Uterus (tissue), 4 donors: ENCODE measurements at places on chromosomes 3 and 15. TPM values are rescaled to one million over a fixed set of nuclear protein-coding genes. Genes with fewer than 3 reads are reported as not detected.

LRRC31 gene
- not detected for total RNA-seq

DNA sequence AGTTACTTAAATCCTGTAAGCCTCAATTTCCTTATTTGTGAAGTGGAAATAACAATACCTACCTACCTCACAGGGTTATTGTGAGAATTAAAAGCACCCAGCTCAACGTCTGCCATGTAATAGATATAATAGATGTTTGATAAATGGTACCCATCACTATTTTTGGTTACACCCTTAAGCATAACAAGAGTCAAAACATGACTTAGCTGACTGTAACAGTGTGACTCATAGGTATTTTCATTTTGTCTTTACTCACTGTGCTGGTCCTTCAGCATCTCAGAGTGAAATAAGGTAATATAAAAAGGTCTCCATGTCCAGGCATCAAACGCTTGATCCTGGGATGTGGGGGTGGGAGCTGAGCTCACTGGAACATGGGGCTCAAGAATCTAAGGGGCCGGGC, 3.1 kb downstream of the CPLX3 start:
- no peak for DNase-seq

ADAMTS17 gene
- total RNA-seq: 17.1 TPM

CHRNB4 gene
- not detected for total RNA-seq

DNA sequence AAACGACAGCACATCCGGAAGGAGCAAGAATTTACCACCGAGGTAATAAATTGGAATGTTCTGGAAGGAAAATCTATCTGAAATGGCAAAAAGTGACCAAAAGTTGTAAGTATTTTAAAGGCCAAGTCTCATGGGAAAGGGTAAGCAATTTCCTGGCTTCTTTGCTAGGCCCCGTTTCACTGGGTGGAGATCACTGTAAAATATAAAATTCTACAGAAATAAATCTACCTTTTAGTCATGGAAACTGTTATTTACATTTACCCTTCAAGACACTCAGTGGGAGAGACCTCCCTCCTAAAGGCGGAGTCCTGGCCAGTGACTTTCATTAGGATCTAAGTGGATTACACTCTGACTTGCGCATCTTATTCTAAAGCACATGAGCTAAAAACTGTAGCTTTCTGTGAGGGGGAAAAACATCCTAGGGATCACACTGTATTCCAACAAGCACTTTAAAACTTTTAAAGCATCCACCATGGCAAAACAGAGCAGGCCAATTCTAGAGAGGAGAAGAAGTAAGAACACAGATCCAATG, 28.8 kb downstream of the LYZL4 start:
- no peak for DNase-seq

MED12L gene
- total RNA-seq: 12.7 TPM

DNA sequence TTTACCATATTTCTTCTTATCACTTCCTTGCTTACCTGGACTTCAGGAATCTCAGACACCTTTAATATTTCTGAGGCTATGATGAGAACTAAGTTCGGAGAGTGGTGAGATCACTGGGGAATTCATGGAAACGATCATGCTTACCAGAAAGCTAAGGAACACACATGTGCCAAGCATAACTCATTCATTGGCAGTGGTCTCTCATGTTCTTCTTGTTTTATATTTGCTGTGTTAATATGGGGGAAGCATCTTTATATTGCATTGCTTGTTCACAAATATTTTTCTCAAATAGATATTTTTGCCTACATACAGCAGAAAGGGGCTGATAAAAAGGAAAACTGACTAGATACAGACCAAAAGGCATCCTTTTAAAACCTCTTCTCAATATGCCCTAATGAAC, 55.8 kb downstream of the COL6A6 start:
- no peak for DNase-seq

DNA sequence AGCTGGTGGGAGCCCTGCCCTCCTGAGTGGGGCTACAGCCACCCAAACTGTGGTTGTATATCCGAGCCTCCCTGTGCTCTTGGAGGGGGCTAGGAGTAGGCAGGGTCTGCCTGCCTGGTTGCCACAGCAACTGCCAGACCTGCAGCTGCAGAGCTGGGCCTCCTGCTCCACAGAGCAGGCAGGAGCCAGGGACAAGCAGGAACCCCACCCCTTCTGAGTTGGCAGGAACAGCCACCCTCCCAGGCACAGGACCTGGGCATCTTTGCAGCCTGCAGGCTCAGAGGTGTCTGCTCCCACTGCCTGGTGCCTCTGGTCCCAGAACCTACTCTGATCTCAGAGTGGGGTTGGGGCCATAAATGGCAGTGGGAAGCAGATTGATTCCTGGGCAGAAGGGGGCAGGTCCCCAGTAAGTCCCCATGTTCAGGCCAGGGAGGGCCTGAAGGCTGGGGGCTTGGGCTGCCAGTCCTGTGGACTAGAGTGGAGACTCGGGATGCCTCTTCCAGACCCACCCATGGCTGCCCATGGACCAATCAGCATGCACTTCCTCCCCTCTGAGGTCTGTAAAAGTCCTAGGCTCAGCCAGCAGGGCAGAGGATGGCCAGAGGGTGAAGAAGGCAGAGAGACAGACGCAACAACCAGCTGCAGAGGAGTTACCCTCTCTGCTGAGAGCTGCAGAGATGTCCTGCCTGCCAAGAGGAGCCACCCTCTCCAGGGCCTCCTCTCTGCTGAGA, 10.3 kb upstream of the LRRC31 start:
- no peak for DNase-seq

GRCh38 chr15:74182131-74182530, 8.6 kb downstream of the ISLR start:
- peak; percentile 13 for DNase-seq

CEP152 gene
- 4.2 TPM for total RNA-seq
